Stimulated activated CD4-positive, alpha-beta T cell treated with anti-CD3 and anti-CD28 coated beads, Interleukin-12 subunit alpha, Interleukin-12 subunit beta, amount 100 ng/mL, for 48 hours (primary cell): ENCODE measurements at places on chromosomes 3 and 15.

GRCh38 chr3:115930922-115931321, 307.6 kb downstream of the GAP43 start:
- no peak for DNase-seq

GRCh38 chr15:68816795-68817303, 3.8 kb downstream of the ANP32A start:
- no peak for DNase-seq

DNA sequence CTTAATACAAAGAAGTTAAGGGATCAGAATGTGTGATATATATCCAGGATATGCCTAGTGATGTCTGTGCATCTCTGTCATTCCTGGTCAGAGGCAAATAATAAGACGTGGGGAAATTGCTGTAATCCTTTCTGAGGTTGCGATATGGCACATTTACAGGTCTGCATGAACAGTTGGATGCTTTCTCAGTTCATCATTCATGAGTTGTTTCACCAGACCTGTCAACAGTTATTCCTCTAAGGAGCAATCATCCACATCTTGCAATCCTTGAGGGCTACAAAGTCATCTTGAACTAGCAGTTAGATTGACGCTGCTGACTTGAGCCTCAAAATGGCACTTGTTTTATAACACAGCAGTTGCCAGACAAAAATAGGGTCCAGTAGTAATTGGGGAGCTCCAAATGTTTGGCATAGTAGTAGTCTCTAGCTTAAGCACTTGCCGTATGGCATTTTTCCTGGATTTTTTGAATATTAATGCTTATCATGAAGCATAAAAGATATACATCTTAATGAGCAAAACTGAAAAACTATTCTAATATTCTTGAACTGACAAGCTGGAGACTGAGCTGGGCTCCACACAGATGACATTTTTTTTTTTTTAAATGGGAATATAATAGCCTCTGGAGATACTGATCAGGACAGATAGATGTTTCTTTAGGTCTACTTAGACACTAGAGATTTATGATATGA, 761.7 kb downstream of the VGLL3 start:
- no peak for DNase-seq

- no peak for DNase-seq
Observed at GRCh38 chr3:166060789-166061479, 223.7 kb upstream of the BCHE start.

DNA sequence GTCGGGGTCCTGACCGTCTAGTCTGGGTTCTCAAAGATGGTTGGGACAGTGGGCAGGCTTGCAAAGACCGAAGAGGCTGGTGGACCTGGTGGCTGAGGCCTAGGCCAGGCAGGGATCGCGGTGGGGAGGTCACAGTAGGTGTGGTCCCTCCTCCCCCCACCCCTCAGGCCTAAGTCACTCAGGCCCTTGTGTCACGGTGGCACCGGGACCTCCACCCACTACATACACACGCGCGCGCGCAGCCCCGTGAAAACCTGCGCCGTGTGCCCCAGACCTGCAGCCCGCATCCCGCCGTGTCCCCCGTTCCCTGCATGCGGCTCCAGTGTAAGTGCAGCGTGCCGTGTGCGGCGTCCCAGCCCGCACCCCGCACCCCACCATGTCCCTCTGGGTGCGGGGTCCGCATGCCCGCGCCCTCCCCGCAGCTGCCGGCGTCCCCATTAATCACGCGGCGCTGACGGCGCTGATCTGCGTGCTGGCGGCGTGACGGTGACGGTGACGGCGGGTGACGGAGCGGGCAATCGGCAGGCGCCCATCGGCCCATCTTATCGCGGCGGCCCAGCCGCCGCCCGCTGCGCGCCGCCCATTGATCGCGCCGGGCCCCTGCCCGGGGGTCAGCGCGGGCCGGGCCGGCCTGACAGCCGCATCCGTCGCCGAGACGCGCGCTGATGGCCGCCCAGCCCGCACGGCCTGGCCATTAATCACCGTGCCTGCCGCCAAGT, 24.4 kb downstream of the SEC61A1 start:
- no peak for DNase-seq

DNA sequence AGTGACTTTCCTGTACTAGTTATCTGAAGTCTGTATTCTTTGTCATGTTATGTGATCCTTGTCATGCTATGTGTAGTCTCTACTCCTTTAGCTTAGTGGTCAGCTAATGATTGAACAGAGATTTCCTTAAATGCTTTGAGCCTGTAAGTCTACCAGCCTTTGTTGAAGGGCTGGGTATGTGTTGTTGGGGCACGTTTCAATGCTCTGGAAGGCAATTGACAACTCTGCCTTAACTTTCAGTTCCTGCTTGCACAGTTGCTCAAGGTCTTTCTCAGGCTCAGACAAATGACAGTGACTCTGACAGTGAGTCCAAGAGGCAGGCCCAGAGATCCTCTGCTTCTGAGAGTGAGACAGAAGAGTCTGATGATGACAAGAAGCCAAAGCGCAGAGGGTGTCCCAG, 89.3 kb downstream of the CHD2 start:
- DNase-seq: no peak

DNA sequence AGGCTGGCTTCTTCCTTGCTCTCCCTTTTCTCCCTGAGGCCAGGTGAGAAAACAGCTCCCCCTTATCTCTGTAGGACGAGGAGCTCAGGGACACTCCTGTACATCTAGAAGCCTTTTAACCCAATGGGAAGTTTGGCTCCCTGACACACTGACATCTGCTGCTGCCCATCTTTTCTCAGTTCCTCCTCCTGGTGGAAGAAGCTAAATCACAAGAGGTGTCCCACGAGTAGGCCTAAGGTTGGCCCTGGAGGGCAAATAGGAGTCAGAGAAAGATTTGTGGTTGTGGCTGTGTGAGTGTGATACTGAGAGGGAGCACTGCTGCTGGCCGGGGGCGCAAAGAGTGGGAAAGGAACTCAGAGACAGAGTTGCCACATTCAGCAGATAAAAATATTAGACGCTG, 49.5 kb downstream of the ARHGAP31 start:
- no peak for DNase-seq

DNA sequence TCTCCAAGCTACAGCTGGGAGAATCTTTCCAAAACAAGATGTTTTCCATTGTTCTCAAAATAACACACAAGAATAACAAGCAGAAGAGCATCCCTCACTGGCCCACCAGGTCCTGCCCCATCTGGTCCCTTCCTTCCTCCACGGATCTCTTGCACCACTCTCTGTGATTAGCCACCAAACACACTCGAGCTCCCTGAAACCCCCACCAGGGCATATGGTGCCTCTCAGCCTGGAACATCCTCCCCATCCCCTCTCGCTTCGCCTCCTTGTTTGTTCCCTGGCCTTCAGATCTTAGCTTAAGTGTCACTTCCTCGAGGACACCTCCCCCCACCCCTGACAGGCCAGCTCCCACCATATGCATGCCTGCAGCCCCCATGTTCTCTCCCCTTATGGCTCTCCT, 496.6 kb upstream of the PROK2 start:
- no peak for DNase-seq

GRCh38 chr15:39640665-39641064, 59.8 kb downstream of the THBS1 start:
- no peak for DNase-seq

DNA sequence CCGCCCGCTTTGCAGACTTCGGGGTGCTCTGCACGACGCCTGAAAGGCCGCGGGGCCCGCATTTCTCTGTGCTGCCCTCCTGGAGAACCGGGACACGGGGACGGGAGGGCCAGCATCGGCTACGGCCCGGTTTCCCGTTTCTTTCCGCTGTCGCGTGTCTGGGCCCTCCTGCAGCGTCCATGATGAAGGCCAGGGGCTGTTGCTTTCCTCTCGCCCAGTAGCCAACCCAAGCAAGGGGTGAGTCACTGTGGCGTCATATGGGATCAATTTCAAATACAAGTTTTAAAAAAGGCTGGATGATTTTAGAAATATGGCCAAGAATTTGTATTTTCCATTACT, 435 bp downstream of the SLC35G2 start:
- no peak for DNase-seq
